ENCODE measurements at places on chromosomes 4 and X. TPM values are rescaled to one million over a fixed set of nuclear protein-coding genes. Genes with fewer than 3 reads are reported as not detected.

MAGEB2 gene
- not detected for total RNA-seq

TRIM60 gene
- not detected for total RNA-seq

IL9R gene
- 0.20 TPM for total RNA-seq

STATH gene
- total RNA-seq, result not detected

USP51 gene
- 0.72 TPM for total RNA-seq

ASB9 gene
- 19.7 TPM for total RNA-seq

Data from A549 treated with ZK216348 at 1 μM for 4 hours (cell line).